ENCODE measurements at places on chromosomes 13 and 19.

- no peak for DNase-seq
Measured at GRCh38 chr19:18477974-18478373, 40.0 kb upstream of the ISYNA1 start.

GRCh38 chr19:54017261-54017660, 25.8 kb downstream of the CACNG6 start:
- no peak for DNase-seq

GRCh38 chr13:63433546-63434150, 2018.0 kb upstream of the PCDH20 start:
- DNase-seq = no peak

DNA sequence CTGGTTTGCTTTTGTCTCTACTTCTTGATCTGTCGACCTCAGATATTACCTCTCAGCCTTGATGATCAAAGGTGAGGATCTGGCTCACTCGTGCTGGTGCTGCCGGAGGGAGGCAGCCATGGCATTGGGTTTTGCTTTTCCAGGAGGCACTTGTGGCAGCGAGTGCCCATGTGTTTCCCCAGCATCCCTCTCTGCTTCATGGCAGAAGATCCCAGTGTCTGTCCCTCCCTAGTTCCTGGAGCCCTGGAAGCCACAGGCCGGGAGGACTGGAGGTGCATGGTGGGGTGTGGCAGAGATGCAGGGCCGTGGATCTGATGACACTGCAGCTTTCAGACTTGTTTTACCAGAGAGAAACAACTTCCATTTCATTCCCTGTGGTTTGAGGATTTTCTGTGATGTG, 47.5 kb downstream of the ANKRD10 start:
- DNase-seq = no peak

DNA sequence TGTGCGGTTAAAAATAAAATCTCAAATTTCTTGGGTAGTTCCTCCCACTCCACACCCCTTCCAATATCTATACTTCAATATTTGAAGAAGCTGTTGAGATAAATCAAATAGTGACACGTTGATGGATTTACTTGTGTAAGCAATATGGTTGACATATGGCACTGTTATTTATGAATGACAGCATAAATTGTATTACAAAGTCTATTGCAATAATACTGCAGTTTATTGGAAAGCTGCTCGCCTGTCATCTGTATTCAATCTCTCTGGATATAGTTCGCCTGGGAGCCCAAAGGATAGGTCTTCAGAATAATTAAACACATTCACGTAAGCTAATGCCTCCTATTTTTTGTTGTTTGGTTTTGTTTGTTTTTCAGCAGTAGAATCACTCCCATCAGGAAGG, 5.0 kb upstream of the ZIC5 start:
- no peak for DNase-seq

GRCh38 chr19:2309734-2310362, 1.9 kb upstream of the LINGO3 start:
- peak; percentile 39 for DNase-seq

GRCh38 chr13:79593641-79594275, 112.8 kb downstream of the NDFIP2 start:
- DNase-seq = no peak

- no peak for DNase-seq
Measured at GRCh38 chr19:31096935-31097545, 252.2 kb downstream of the TSHZ3 start.

DNA sequence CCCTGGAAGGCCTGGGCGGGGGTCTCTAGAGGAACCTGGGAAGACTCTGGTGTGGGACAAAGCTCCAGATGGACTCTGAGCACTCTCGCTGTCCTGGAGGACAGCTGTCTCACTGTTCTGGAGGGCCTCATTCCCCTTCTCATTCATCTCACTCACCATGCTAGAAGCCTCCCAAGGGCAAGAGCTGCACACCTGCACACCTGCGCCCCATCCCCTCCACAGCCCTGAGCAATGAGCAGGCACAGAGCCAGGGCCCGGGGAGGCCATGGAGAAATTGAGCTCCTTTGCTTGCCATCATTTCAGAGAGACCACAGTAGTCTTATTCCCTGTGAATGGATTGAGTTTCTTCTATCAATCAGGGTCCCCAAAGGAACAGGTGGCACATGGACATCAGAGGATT, 1168.5 kb downstream of the UQCRFS1 start:
- DNase-seq = no peak

DNA sequence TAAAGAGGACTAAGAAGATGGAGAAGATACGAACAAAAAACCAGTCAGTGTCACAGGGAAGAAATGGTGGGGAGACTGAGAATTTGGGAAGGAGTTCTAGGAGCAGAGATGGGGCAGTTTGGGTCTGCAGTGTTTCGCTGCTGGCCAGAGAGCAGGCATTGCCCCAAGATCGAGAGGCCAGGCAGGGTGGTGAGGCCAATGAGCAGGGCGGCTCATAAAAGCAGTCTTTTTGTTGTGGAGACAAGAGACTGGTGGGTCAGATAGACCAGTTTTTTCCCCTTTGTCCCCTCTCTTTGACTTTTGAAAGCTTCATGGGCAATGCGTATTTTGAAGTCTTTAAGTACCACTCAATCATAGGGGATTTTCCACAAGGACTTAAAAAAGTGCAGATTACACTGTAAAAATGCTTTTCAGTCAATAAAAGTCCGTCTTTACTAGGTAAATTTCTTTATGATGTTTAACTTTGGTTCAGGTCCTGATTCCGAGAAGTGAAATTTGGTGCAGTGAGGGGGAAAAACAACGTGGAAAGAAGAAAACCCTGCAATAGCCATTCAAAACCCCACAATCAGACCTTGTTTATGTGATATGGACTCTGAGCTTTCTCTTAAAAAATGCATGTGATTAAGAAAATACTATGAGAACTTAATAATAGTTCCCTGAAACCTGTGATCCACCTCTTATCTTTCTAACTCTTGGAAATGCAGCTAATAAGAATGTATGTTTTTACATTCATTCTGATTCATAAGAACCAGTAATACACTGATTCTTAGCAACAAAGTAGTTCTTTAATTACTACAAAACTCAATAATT, 338.9 kb downstream of the KLF5 start:
- DNase-seq = no peak

DNA sequence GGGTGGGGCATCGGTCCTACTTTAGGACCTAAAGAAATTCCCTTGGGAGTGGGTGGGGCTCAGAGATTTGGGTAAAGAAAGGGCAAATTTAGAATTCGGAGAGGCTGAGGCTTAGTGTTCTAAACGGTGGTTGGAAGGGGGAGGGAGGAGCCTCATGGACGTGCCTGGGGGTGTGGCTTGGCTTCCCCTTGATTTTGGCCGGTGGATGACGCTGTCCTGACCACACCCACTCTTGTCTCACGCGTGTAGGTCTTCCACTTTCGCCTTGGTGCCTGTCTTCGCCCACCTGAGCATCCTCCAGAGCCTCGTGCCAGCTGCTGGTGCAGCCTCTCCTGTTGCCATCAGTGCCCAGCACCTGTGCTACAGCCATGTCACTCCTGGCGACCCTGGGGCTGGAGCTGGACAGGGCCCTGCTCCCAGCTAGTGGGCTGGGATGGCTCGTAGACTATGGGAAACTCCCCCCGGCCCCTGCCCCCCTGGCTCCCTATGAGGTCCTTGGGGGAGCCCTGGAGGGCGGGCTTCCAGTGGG, 1.2 kb upstream of the NUP62 start:
- no peak for DNase-seq

DNA sequence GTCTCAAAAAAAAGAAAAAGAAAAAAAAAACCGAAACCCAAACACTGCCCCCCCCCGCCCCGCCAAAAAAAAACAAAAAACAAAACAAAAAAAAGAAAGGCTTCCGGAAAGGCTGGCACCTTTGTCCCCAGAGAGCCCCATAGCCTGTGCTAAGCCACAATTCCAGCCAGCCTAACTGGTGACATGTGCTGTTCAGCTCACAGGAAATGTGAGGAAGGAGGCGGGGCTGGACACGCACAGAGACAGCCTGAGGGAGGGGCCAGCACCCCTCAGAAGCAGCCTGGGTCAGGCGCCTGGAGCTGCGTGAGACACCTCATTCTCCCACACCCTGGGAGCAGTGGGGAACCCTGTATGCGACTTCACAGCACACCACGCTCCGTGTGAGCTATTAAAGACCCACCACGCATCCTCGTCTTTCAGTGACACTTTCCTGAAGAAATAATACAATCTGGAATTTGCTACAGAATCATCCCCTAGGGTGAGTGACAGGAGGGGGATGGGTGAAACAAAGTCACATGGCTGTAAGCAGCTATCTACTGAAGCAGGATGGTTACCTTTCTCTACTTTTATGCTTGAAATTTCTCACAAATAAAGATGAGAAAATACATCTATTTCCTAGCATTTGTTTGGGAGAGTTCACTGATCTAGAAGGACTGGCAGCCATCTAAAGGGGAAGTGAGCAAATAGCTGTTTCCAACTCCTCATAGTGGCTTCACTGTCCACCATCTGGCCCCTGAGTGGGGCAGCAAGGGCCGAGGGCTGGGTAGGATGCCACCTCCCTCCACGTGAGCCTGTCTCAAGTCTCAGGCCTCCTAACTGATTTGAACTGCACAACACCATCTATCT, 12.3 kb upstream of the SLC35E1 start:
- DNase-seq = peak; percentile 72

- DNase-seq = no peak
Measured at GRCh38 chr13:52399046-52399445, 6.9 kb downstream of the THSD1 start.

- no peak for DNase-seq
Measured at GRCh38 chr19:11721681-11722080, 17.1 kb downstream of the ZNF823 start.

DNA sequence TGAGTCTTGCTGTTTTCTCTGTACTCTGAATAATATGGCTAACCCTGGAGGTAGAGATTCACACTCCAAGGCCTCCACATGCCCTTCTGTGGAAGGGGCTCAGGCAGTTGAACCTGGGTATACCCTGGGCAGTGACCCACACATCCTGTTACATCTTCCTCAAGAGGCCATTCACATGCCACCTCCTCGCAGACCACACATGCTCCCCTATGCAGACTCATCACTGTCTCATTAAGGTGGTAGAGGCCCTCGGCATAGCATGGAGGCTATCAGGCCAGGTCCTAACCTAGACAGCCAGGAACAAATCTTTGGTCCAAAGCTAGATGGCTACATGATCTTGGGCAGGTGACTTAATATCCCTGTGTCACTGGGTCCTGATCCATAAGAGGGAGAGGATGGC, 363.9 kb upstream of the ZNF507 start:
- DNase-seq = no peak
